Progenitor cell of endocrine pancreas (in vitro differentiated cells): ENCODE measurements at places on chromosomes 1 and 21.
A peak's percentile ranks its signal among the peaks of the same experiment; 100 is the strongest.

DNA sequence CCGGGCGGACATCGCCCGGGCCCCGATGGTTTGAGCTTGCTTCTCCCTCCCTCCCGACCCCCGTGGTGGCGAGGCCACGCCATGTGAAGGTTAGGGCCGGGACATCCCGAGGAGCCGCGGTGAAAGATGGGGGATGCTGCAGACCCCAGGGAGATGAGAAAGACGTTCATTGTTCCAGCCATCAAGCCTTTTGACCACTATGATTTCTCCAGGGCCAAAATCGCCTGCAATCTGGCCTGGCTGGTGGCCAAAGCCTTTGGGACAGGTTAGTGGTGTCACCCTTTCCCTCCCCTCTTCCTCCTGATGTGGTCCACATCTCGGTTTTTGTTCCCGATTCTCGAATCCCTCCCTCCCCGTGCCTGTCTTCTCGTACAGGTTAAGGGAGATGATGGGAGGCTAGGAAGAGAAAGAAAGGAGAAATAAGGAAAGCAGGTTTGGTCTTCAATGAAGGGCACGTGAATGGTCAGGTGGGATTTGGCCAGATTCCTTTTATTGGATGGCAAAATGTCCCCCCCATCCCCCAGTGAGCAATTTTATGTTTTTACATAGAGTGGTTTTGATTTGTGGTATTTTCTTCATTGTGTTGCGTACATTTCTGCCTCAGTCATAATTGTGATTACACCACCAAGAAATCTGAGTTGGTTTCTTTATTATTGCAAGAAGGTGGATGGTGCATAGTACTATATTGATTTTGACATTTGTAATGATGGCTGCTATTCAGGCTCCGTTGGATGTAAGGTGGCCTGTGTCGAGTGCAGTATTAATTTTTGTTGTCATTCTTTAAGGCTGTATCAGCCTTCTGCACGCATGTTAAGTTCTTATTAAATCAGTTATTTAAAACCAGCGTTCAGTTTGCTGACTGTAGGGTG, 1.2 kb downstream of the CAMSAP2 start:
- DNase-seq = no peak

DNA sequence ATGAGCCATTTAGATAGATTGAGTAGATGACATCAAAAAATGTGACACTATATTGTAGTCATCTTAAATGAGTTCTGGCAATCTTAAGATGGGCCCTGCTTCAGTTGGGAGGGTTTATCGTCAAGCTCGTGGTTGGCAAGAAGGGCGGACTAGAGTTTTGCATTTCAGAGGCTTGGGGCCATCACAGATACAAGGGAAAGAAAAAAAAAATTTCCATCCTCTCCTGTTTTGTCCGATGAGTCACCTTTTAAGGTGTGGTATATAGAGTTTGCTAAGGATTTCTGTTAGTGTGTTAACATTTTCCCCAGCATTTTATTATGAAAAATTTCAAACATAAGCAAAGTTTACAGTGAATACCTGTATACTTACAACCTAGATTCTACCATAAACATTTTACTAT, 31.8 kb upstream of the KCNQ4 start:
- no peak for DNase-seq

GRCh38 chr1:220922951-220923350, 43.7 kb downstream of the HLX start:
- DNase-seq = no peak

DNA sequence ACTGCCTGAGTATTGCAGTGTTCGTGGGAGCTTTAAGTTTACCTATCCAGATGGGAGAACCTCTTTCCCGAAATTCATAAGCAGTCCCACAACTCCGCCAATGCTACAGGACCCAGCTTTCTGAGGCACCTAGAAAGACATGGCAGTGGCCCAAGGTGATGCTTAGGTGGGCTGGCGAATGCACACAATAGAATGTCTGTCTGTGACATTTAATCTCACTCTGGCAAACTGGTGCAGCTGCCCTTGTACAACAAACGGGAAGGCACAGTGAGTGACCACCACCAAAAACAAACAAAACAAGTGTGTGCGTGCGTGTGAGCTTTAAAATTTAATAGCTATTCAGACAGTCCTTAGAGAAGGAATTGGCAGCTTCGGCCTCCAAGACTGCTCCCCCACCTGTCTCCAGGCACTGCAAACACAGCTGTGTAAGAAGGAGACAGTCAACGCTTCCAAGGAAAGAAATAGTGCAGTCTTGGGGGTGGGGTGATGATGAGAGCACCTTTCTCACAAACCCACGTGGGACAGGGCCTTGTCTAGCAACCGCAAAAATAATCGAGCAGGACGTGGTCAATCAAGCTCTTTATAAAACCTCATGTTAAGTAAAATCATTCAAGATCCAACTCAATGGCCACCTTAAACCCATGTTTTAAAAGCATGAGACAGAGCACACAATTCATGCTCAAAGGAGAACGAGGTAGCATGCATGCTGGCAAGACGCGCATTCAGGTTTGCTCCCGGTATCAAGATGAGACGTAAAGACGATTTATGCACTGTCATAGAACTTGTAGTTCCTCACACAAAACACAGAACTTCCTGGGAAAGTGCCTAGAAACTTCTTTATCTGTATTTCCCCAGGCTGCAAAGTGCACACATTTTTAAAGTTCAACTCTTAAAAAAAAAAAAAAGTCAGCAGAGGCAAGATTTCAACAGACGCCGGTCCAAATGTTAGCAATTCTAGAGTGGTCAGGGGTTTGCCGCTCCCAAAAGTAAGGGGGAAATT, 84.1 kb downstream of the TM2D1 start:
- no peak for DNase-seq

DNA sequence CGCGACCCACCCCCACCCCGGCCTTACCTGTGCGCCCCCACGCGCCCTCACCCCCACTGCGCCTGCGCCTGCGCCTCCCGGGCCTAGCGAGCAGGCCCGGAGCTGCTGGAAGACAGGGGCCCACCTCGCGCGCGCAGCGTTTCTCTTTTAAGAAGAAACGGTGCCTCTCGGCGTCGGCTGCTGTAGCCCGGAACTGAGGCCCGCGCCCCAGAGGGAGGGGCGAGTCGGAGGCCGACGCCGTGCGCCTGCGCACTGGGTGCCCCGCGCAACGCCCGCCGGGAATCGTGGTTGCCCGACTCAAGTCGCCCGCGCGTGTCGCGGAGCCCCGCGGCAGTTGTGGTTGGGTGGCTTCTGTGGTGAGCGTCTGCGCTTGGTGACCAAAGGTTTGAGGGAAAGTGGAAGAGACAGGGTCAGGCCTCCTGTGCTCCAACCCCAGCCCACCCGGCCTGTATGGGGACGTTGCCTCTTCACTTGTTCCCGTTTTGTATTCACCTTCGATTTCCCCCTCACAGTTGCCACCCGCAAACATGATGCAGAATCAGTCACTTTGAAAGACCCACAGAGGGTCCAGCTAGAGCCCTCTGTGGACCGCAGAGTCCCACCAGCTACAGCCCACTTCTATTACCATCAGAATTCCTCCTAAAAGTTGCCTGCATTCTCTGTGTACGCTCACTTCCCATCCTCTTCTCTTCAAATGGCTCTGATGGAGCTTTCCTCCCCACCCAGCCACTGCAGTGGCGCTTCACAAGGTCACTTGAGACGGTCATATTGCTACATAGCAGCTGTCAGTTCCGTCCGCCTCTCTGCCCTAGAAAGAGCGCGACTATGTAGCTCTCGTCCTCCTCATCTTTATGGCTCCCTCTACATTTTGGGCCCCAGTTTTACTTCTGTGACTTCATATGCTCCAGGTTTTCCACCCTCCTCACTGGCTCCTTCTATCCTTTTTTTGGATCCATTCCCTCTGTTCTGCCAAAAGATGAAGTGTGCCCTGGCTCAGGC, at the start of gene ZNF692:
ZNF692 (minus strand) TSS at position 195 of the 999 bp plus-strand sequence. CDS start 776 bp downstream, outside the sequence.
- peak; percentile 90 for DNase-seq

- no peak for DNase-seq
Measured at GRCh38 chr1:94608142-94608851, 66.7 kb upstream of the F3 start.

- DNase-seq = peak; percentile 30
Measured at GRCh38 chr1:72284348-72285073, 2.2 kb upstream of the NEGR1 start.
